Pulmonary artery endothelial cell (primary cell): ENCODE measurements at places on chromosomes 4 and X.

- no peak for DNase-seq
Observed at GRCh38 chr4:1137850-1138249, 24.5 kb upstream of the RNF212 start.

GRCh38 chr4:2928242-2929176, 34.7 kb downstream of the NOP14 start:
- no peak for DNase-seq

DNA sequence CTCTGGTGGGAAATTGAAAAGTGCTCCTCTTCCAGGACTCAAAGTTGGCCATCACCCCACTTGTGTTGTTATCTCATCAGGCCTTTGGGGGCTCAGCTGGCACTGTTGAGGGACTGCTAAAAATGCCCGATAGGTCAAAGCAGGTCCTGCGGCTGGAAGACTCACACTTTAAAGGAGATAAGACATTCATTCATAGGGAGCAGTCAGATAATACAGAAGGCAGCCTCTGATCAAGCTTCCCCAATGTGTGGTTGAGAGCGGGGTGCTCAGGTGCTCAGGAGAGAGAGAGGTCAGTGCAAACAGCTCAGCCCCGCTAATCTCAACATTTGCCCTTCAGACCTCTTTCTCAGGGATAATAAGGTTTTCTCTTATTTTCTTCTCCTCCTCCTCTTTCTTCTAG, 70.3 kb downstream of the TMEM154 start:
- no peak for DNase-seq

- no peak for DNase-seq
Observed at GRCh38 chr4:112361181-112361791, 64.1 kb downstream of the ALPK1 start.

- no peak for DNase-seq
Observed at GRCh38 chrX:3550160-3550751, 163.2 kb downstream of the PRKX start.

- no peak for DNase-seq
Observed at GRCh38 chr4:13511101-13511500, 27.0 kb upstream of the RAB28 start.

GRCh38 chr4:42083816-42084215, 68.6 kb downstream of the BEND4 start:
- DNase-seq = no peak

- DNase-seq = no peak
Observed at GRCh38 chr4:144360146-144360793, 219.8 kb upstream of the GYPA start.

DNA sequence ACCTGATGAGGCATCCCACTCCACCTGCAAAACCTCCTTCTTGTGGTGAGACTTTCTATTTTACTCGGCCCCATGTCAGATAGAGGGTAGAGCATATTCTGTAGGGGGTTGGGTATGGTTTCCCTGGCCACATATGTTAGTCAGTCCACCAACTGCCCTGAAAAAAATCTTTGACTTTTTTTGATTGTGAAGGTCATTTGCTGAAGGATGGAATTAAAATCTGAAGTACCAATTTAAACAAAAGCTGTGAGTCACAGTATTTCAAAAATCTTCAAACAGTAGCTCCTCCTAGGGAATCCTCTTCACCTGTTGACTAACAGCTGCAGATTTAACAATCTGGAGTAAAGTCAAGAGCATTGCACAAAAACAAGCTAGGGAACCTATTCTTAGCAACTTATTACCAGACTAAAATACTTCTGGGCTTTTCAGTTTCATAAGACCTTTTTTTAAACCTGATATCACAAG, 8.0 kb upstream of the CCDC110 start:
- DNase-seq = no peak

DNA sequence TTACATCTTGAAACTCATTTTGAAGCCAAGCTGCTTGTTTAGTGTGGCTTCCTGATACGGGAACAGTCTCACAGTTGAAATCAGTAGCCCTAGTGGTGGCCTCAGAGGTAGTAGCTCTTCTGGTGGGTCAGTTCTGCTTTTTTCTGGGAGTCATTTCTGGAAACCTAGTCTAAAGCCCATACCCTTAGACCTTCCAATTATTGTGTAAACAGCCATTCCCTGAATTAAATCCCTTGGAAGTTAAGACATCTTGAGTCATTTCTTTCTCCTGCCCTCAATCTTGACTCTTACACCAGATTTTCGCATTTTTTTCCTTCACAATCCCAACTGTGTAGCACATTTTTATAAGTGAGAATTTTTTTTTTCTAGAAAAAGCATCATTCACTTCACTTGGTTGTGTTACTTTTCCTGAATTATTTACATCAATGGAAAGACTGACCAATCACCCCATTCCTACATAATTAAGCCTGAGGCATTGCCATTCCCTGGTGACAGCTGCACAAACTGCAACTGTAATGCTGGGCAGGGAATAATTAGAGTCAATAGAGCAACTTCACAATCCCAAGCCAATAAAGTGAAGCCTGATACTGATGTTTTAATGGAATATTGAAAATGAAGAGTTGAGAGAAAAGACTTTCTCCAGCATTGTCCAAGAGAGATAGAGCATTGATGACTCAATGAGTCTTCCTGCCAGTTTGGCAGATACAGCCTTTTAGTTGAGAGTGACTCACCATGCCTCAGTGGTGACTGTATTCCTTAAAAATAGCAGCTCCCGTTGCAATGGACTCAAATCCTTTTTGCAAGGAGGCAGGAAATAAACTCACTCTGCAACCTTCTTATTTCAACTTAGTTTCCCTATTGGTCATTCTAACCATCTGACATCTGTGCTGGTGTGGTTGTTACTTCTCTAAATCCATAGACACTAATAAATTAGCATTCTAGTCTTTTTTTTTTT, 13.0 kb upstream of the SEPSECS start:
- peak; percentile 84 for DNase-seq

DNA sequence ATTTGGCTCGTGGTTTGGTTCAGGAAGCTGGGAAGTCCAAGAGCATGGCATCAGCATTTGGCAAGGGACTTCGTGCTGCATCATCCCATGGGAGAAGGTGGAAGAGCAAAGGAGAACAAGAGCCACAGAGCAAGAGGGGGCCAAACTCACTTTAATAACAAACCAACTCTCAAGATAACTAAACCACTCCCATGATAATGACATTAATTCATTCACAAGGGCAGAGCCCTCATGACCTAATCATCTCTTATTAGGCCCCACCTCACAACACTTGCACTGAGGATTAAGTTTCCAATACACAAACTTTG, 113.4 kb upstream of the ATXN3L start:
- DNase-seq = no peak

GRCh38 chrX:144801786-144802185, 445.5 kb upstream of the SPANXN1 start:
- no peak for DNase-seq

DNA sequence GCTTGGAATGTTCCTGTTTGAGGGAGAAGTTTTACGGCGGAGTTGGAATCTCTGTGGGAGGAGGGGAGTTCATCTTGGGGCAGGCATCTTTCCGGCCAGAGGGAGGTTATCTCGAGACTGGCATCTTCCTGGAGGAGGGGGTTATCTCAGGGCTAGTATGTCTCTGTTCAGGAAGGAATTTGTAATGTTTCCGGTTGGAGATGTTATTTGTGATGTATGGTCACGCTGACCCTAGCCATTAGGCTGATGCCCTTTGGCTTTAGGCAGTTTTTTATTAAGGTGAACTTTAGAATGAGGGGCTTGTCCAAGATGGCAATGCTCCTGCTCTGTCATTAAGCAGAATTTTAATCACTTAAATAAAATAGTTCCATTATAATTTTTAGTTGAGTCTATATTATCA, 449.7 kb downstream of the PCDH10 start:
- no peak for DNase-seq

GRCh38 chr4:76377911-76378310, 43.0 kb downstream of the CCDC158 start:
- no peak for DNase-seq

DNA sequence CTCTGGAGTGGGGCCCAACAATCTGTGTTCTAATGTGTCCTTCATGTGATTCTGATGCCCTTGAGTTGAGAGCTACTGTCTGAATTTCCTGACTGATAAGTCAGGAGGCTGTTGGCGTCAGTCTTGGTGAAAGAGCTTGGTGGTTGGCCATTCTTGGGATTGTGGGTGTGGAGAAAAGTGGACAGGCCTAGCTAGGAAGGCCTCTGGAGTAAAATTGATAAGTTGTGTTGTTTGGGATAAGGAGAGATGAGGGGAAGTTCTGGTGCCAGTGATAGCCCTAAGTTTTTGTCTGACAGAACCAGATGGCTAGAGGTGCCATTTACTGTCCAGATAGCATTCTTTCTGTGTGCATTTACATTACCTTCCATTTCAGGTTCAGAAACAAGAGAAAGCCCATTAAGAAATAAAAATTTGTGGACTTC, 11.7 kb downstream of the NSD2 start:
- no peak for DNase-seq

DNA sequence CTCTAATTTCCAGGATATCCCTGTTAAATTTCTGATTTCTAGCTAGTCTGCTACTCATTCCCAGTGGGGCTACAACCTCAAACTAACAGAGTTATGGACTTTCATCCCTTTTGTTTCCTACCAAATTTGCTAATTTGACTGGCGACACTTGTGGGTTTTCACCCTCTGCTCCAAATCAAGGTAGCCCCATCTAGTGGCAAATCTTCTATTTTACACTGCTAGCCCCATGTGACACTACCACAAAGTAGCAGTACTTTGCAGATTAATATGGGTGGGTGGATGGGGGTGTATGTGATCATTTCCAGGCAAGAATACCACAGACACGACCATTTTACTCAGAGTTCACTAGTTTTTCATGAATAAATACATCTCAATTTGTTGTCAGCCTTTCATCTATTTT, 150.3 kb downstream of the MSL3 start:
- no peak for DNase-seq

- DNase-seq = no peak
Observed at GRCh38 chrX:115579327-115579726, 18.4 kb downstream of the PLS3 start.

- no peak for DNase-seq
Observed at GRCh38 chr4:168751263-168752225, 254.7 kb downstream of the PALLD start.
